ENCODE measurements at places on chromosomes 3 and 15. TPM values are rescaled to one million over a fixed set of nuclear protein-coding genes. Genes with fewer than 3 reads are reported as not detected.

CASR gene
- polyA plus RNA-seq = not detected

CLDN18 gene
- 0.69 TPM for polyA plus RNA-seq

CD86 gene
- polyA plus RNA-seq = 0.20 TPM

POU1F1 gene
- not detected for polyA plus RNA-seq

SERPINI2 gene
- not detected for polyA plus RNA-seq

SLITRK3 gene
- 0.24 TPM for polyA plus RNA-seq

TMEM158 gene
- polyA plus RNA-seq = 3.5 TPM

RPP25 gene
- 18.3 TPM for polyA plus RNA-seq

NR2E3 gene
- not detected for polyA plus RNA-seq
